ENCODE measurements at places on chromosomes 12 and 14.

- no peak for DNase-seq
Measured at GRCh38 chr12:101243074-101243473, 33.0 kb upstream of the SLC5A8 start.

- no peak for DNase-seq
Measured at GRCh38 chr14:81516986-81517797, 16.5 kb downstream of the SEL1L start.

DNA sequence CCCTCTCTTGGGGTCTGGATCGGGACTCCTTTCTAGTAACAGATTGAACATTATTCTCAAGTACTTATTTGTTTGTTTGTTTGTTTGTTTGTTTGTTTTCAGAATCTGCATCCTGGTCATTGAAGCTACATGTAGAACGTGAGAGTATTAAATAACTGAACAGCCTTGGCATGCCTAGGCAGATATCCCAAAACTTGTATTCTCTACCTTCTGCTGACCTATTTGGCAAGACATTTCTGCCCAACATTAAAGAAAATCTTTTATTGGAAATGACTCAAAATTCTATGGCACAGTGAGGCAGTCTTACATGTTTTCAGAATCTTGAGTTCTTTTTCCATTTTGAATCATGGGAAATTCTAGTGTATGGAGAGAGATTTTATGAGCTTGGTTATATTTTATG lies 165.1 kb upstream of the CNOT2 start:
- no peak for DNase-seq

- no peak for DNase-seq
Measured at GRCh38 chr12:123488539-123489230, 30.7 kb downstream of the SNRNP35 start.

GRCh38 chr14:20684662-20685456 lies 499 bp downstream of the RNASE4 start:
- no peak for DNase-seq

DNA sequence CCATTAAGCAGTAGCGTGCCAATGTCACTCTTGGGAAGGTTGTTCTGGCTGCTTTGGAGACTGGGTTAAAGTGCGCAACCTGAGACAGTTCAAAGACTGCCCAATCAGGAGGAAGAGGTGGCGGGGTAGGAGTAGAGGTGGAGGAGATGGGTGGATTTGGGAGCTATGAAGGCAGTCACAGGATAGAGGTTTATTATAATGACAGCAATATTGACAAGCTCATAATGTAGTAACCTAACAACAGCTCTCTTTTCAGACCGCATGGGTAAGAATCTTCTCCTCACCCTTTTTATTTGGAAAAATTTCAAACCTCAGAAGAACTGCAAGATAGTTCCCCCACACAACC lies 5.3 kb upstream of the PSMD9 start:
- no peak for DNase-seq

- DNase-seq: no peak
Measured at GRCh38 chr12:24738441-24738840, 210.5 kb downstream of the BCAT1 start.

DNA sequence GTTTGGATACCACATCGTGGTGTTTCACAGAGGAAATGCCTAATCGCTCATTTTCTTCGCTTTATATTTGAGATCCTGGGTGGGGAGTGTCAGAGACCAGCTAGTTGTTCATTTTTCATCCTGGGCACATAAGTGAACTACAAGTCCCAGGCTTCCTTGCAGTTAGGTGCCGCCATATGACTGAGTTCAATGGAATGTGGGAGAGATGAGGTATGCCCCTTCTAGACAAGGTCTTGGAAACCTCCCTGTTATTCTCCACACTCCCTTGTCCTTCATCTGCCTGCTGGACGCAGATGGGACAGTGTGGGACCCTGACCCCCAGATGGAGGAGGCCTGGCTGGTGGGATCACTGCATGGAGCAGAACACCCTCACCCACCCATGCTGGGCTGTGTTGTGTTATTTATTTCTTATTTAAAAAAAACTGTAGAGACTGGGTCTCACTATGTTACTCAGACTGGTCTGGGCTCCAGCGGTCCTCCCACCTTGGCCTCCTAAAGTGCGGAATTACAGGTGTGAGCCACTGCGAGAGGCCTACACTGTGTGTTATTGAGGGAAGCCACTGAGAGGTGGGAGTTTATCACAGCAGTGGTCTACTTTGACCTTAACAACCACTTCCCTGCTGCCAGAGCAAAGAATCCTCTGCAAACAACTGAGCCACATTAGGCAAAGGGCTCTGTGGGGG lies 42.9 kb upstream of the VRK1 start:
- DNase-seq: no peak

DNA sequence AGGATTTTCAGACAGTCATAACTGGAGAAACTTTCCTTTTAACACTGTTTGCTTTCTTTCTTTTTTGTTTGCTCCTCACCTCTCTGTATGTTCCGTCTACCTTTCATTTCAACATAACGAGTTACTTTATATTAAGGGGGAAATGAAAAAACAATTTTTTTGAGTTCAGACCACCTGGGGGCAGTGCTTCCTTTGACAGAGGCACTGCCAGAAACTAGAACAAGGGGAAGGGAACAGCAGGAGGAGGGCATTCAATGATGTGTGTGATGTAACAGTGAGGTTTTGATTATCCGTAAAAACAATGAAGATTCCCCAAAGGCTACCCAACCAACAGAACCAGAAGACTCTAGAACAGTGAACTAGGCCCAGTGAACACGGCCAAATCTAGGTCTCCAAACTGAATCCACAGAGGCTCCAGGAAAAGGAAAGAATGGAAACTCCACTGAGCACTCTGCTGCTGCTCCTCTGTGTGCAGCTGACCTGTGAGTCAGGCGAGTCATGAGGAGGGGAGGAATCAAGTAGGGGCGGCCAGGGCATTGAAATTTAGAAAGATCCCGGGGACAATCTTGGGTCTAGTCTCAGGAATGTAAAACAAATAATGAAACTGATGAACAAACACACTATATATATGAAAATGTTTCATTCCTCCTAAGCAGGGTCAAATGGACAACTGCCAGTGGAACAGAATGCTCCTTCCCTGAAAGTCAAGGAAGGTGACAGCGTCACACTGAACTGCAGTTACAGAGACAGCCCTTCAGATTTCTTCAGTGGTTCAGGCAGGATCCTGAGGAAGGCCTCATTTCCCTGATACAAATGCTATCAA lies 323.5 kb downstream of the DAD1 start:
- no peak for DNase-seq

DNA sequence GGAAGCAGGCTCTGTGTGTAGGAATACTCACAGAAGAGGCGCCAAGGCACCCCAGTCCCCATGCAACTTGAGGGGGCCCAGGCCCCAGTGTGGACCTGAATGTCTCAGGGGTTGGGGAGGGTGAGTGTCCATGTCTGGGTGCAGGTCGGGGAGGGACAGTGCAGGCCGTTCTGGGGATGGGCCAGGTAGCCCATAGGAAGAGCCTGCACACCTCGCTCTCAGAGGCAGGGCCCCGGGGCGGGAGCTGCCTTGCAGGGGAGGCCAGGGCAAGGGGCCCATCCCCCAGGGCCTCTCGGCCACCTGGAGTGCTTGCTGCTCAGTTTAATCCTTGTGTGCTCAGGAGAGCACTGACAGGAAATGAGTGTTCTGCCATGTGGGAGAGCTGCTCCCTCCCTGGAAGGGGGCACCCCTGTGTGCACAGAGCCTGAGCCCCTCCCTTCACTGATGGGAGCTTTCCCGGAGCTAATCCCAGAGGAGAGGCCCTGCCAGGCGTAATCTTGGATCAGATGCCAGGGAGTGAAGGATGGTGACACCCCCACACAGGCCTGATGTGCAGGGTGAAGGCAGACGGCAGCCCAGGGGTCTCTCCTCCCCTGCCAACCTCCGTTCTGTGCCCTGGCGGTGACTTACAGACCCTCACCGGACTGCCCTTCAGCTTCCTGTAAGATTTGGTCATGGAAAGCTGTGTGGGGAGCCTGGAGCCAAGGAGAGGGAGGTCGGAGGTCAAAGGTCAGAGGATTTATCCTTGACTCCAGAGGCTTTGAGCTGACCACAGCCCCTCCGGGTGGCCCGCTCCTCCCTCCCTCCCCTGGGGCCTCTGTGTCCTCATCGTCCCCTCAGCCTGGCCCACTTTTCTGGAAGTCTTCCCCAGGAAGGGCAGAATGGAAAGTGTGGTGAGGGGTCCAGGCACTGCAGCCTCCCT lies 24.4 kb upstream of the FBRSL1 start:
- DNase-seq: no peak

- no peak for DNase-seq
Measured at GRCh38 chr12:104520242-104520900, 63.6 kb downstream of the CHST11 start.

DNA sequence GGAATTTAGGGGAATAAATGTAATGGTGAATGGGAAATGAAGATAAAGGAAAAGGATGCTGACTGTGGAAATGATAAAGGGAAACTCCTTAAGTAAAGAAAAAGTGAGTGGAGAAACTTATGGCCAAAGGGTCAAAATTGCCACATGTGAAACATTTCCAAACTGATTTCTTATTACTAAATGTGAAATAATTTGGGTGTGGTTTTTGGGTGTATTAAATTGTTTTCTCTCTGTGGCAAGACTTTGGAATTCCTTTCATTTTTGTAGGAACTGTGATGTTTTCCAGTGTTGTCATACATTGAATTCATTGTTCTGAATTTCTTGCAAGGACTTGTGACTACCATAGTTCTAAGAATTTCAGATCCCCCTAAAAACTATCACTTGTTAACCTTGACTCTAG lies 1891.5 kb upstream of the SEL1L start:
- no peak for DNase-seq

DNA sequence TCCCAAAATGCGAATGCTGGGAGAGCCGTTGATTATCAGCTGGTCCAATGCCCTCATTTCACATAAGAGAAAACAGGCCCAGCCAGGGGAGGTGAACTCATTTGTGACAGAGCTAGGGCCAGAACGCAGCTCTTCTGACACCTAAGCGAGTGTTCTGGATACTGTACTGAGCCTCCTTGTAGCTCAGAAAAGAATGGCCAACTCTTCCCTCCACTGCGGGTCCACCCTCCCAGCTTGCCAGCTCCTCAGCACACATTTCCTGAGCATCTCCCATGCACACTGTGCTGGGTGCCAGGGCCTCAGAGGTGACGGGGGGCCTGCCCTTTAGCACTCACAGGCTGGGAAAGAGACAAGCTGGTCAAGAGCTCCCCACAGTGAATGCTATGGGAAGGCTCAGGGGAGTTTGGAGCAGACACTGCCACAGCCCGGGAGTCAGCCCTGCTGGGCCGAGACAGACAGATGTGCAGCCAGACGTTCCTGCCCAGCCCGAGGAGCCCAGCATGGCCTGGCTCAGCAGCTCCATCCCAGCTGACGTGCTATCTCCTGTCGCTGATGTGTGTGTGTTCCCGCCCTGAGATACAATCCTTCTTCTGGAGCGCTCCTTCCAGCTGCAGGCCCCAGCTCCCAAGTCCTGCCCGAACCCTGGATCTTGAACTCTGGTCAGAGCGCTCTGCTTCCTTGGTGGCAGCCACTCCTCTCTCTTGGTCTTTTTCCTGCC lies 3.5 kb downstream of the CMTM5 start:
- DNase-seq: no peak

- DNase-seq: no peak
Measured at GRCh38 chr12:31477687-31478086, 113.2 kb downstream of the DENND5B start.

GRCh38 chr12:52259657-52260243 lies 14.7 kb upstream of the KRT86 start:
- DNase-seq: no peak

GRCh38 chr14:34013721-34014060 lies 62.8 kb upstream of the EGLN3 start:
- DNase-seq: no peak

GRCh38 chr14:47744155-47744554 lies 68.8 kb upstream of the MDGA2 start:
- DNase-seq: no peak

DNA sequence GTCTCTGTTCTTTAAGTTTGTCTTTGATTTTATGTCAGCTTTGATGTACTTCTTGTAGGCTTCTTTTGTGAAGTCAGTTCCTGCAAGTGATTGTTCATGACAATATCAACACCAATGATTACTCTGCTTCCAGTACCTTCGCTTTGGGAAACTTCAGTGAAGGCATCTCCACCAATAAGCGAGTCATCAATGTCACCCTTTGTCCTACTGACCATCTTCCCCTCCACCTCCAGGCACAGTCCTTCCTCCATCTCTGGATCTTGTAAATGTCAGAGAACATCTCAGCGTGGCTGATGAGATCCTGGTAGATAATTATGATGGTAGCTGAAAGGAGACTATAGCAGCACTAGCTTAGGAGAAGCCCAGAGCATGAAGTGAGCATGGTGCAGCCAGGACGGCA lies 40.4 kb upstream of the A2M start:
- DNase-seq: no peak

GRCh38 chr12:76726626-76727025 lies 37.3 kb upstream of the ZDHHC17 start:
- DNase-seq: no peak

GRCh38 chr12:108649126-108649525 lies 15.4 kb upstream of the SELPLG start:
- no peak for DNase-seq
